ENCODE measurements at places on chromosomes 12 and 14. TPM values are rescaled to one million over a fixed set of nuclear protein-coding genes. Genes with fewer than 3 reads are reported as not detected.

- no peak for DNase-seq
These were observed 4.6 kb downstream of the OVCH1 start for GRCh38 chr12:29492891-29493290.

GRCh38 chr14:73125169-73125588 lies 11.1 kb upstream of the PSEN1 start:
- DNase-seq = no peak

DNA sequence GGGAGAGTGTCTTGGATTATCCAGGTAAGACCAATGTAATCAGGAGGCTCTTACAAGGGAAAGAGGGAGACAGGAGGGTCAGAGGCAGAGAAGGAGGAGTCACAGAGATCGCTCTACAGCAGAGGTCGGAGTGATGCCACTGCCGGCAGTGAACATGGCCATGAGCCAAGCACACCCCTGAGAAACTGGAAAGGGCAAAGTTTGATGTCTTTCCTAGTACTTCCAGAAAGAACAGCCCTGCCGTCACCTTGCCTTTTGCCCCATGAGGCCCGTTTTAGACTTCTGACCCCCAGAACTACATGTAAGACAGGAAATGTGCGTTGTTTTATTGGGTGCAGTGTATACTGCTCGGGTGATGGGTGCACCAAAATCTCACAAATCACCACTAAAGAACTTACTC lies 133.7 kb downstream of the CALM1 start:
- no peak for DNase-seq

DNA sequence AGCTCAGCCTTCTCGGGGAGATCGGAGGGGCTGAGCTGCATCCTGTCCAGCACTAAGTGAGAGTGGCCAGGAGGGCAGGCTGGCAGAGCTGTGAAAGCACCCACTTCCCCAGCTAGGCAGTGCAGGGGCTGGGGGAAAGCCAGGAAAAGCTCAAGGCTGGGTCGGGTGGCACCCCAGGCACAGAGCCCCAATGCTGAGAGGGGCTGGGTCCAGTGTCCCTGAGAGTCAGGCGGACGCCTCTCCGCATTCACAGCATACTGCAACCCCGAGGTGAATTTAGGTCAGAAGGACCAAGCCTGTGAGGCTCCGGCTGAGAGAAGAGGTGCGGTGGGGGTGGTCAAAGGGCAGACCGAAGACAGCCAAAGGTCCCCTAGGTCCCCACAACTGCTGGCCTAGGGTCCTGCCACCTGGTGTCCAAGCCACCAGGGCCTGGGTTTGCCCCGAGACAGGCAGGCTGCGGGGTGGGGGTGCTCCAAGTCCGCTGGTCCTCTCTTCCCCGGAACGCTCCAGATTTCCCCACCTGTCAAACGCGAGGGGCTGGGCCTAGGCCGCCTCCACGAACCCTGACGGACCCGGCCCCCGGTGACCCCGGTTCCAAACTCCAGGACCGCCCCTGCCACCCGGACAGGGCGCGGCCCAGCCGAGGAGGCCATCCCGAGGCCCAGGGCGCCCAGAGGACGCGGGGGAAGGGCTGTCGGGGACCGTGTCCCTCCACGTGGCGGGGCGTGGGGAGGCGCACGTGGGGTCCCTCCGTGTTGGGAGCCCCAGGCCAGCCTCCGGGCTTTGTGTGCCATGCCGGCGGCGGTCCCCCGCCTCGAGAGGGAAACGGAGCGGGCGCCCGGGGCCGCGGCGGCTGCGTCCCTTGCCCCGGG lies 527 bp downstream of the CAMKK2 start:
- DNase-seq = no peak

DNA sequence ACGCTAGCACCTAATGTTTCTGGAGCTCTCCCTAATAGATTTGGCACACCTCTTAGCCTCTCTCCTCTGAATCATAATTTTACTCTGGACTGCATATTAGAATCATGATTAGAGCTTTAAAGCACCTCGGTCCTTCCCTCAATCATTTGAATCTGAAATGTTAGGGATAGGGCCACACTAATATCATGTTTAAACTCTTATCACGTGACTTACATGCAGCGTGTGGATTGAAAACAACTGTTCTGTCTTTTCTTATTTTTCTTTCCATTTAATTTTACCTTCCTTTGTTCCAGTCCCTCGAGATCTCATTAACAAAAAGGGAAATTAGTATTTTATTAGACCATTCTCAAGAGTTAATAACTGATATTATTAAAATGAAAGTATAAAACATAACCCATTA lies 762.5 kb upstream of the FLRT2 start:
- DNase-seq = no peak

GRCh38 chr14:89095036-89095435 lies 270.6 kb downstream of the TTC8 start:
- DNase-seq = no peak

DNA sequence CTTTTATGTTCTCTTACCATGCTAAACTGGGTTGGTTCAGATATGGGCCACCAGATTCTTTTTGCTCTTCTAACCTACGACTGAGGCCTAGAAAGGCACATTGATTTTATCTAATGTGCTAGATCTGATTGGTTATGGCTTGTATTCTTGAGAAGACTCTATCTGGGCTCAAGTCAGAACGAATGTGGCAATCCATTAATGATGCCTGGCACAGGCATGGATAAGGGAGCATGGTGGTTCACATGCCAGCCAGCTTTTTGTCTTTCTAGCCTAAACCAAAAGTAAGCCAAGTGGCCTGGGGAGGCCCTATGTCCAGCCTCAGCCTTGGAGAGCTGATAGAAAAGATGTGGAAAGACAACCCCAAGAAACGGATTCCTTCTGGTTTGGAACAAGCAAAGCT lies 82.7 kb downstream of the KNTC1 start:
- DNase-seq = no peak

DNA sequence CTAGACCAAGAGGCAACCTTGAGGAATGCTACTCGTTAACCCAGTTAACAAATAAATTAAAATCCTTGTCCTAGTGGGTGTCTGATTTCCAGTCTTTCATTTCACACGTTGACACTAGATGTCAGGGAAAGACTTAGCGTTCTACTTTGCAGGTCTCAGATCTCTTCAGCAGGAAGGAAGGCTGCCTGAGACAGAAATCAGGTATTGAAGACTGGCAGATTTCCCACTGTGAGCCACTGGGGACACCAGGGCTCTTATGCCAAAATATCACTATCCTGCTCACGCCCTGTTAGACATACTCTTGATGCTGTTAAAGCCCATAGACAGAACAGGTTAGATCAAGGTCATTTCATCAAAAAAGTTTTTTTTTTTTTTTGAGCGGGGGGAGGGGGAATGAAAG lies 33.0 kb downstream of the EMP1 start:
- no peak for DNase-seq

DNA sequence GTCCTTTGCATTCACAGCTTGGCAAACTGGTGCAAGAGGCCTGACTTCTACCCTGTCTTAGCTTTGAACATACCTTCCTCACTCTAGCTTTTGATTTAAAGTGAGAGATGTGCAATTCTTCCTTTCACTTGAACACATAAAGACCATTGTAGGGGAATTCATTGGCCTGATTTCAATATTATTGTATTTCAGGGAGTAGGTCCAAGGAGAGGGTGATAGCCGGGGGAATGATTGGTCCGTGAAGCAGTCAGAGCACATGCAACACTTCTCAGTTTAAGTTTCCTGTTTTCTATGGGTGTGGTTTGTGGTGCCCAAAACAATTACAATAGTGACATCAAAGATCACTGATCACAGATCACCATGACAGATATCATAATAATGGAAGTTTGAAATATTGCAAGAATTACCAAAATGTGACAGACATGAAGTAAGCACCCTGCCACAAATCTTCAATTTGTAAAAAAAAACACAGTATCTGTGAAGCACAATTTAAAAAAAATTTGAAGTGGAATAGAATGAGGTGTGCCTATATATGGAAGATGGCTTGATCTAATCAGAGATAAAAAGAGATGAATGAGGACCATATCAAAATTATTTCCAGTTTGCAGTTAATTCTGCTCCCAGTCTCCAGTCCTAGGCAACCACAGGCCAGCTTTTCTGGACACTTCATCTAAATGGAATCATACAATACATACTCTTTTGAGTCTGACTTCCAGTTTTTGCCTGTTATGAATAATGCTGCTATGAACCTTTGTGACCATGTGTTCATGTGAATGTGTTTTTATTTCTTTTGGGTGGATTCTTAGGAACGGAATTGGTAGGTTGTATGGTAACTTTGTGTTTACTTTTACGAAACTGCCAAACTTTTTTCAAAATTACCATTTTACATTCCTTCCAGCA lies 23.2 kb downstream of the BORCS5 start:
- no peak for DNase-seq

GRCh38 chr12:67046062-67046461 lies 223.1 kb upstream of the CAND1 start:
- no peak for DNase-seq

Gene MYG1
- 37.4 TPM for total RNA-seq

Gene JDP2
- total RNA-seq = 33.6 TPM

Gene TPH2
- total RNA-seq = not detected

Gene LHX5
- total RNA-seq = not detected

Gene PLEKHG7
- 0.26 TPM for total RNA-seq

All from uterus (tissue), 4 donors.